Left kidney (tissue), 8 donors: ENCODE measurements at places on chromosomes 7 and 10. TPM values are rescaled to one million over a fixed set of nuclear protein-coding genes. Genes with fewer than 3 reads are reported as not detected.

The FAM180A gene
- not detected for polyA plus RNA-seq

GRCh38 chr7:26543340-26543739 lies 251.7 kb downstream of the SNX10 start:
- DNase-seq: no peak

GRCh38 chr10:3068201-3068967 lies 1.0 kb downstream of the PFKP start:
- no peak for DNase-seq

DNA sequence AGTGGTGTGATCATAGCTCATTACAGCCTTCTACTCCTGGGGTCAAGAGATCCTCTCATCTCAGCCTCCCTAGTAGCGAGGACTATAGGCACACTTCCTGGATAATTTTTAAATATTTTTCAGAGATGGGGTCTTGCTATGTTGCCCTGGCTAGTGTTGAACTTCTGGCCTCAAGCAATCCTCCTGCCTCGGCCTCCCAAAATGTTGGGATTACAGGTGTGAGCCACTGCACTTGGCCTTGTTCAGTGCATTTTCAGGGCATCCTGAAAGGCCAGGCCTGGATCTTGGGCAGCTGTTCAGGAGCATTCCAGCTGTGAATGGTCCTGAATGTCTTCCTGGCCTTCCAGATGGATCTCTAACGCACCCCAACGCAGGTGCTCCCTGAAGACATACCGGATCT lies 95.7 kb downstream of the PFKFB3 start:
- no peak for DNase-seq
